Activated CD8-positive, alpha-beta memory T cell treated with anti-CD3 and anti-CD28 coated beads for 48 hours (primary cell): ENCODE measurements at places on chromosomes 11 and 22.

DNA sequence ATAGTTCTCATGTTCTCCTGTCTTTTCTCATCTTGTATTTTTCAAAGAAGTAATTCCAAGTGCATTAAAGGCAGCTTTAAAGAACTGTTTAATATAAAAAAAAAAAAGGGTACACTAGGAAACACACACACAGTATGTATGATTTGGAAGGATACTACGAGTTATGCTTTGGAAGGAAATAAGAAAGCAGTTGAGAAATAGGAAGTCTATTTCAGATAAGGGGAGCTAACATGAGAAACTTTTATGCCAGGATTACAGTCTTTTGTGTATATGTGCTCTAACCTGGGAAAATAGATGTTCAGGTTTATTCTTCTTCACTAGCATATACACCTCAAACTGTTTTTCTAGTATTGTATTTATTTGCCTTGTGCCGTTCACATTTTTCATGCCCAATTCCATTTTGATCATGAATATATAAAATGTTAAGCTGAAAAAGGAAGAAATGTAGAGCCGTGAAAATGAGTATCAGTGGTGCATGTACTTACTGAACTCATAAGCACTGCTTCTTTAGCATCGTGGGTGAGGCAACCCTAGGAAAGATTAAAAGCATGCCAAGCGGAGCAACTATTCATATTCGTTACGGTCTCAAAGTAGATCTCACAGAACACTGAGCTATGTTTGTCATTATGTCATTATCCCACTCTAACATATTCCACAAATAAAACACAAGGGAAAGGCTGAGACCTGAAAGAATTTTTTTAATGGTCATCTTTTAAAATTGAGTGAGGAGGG lies 59.6 kb downstream of the GUCY1A2 start:
- DNase-seq, result no peak

GRCh38 chr22:25407226-25407858 lies 157.1 kb upstream of the GRK3 start:
- no peak for DNase-seq

- DNase-seq, result no peak
Measured at GRCh38 chr22:26276529-26277160, 107.4 kb downstream of the SEZ6L start.

DNA sequence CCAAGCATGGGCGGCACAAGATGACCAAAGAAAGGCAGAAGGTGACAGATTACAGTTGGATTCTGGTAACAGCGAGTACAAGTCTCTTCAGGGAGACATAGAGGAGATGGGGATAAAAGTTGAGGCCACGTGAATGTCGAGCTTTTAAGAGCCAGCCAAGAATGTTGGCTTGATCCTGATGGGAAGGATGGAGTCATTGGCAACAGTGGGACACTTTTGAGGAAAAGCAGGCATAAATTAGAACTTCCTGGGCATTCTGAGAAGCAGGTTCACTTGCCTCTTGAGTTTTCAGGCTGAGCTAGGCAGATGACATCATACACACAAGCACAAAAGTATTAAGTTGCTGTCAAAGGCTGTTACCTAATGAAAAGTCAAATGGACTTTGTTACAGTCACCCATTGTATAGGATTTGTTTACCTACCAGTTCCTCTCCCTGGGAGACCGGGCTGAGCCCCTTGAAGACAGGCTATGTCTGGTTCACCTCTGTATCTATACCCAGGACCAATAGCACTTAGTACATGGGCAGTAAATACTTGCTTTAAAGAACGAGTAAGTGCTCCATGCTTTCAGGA lies 41.1 kb downstream of the TNRC6B start:
- no peak for DNase-seq

- no peak for DNase-seq
Measured at GRCh38 chr22:45515676-45516075, 13.0 kb downstream of the FBLN1 start.
